Caudate nucleus (tissue), 63 donors: ENCODE measurements at places on chromosomes 13 and 19.

DNA sequence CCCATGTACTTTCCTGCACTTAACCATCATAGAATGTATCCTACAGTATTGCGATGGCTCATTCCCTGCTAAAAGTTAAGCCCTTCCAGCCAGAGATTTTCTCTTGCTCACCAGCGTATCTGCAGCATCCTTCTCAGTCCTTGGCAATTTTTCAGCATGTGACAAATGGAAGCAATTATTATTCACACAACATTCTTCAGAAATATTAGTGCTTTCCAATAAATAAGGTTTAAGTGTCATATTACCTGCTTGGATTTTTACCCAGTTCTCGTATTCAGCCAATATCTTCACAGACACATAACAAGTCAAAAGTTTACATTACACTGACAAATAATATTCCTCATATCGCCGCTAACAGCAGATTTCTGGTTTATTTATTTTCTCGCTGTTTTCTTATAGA, 82.3 kb downstream of the POU4F1 start:
- no peak for DNase-seq

GRCh38 chr19:35714601-35715354, 3.0 kb upstream of the KMT2B start:
- no peak for DNase-seq

DNA sequence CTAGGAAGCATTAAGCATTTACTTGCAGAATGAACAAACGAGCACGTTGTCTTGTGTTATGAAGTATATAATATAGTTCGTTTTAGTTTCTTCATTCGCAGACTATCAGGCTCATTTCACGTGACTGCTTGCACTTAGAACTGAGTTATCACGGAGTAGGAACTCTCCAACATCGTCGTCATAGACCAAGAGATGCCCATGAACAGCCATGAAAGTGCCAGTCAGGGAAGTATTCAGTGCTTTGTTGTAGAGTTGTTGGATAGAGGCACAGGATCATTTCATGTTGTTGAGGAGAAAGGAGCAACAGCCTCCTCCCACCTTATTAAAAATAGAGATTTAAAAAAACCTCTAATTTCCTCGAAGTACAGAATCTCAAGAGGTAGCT, 977 bp upstream of the IL17D start:
- DNase-seq, result no peak

DNA sequence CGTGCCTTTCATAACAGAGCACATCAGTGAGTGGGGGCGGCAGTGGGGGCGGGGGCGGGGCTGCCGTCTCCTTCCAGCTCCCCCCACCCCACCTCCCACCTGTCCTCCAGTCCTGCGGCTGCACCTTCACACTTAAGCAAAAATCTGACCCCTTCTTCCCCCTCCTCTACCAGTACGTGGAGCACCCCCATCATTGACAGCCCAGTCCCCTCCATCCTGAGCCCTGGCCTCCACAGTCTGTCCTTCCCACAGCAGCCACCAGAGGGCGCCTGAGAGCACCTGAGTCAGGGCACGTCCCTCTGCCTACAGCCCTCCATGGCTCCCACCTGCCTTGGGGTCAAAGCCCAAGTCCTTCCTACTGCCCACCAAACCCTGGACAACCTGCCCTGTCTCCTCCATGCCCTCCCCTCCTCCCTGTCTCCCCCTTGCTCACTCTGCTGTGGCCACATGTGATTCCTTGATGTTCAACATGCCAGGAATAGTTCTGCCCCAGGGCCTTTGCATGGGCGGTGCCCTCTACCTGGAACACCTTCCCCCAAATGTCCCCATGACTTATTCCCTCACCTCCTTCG, 4.0 kb downstream of the EBI3 start:
- DNase-seq, result peak; percentile 9

DNA sequence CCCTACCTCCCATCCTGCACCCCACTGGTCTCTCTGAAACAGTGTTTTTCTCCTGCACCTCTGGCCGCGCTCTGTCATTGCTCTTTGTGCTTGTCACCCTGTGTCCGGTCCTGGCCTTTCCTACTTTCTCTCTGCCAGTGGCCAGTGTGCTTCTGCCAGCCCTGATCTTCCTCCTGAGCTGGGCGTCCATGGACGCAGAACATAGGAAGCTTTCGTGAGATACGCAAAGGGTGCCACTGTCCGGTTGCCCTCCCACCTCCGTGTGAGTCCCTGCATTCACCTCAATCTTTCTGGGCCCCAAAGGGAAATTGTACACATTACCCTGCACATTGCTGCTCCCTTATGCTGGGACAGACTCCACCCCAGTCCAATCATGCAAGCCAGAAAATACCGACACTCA, 105.7 kb upstream of the SOX1 start:
- DNase-seq, result no peak

DNA sequence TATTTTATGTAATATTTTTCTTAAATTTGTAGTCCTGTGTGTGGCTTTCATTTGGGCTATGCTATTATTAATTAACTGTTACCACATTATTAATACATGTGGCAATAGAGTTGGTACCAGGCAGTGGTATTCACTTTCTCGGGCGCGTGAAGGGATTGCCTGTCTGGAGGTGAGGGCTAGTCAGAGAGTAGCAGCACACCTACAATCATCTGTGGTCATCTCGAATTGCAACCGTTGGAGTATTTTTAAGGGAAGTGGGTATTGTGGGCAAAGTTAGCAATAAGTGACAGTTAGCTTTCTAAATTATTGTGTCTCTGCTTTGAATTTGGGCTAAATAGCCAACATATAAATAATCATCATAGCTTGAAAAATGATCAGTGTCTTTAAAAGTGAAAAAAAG, 20.0 kb upstream of the GPR18 start:
- DNase-seq, result no peak

DNA sequence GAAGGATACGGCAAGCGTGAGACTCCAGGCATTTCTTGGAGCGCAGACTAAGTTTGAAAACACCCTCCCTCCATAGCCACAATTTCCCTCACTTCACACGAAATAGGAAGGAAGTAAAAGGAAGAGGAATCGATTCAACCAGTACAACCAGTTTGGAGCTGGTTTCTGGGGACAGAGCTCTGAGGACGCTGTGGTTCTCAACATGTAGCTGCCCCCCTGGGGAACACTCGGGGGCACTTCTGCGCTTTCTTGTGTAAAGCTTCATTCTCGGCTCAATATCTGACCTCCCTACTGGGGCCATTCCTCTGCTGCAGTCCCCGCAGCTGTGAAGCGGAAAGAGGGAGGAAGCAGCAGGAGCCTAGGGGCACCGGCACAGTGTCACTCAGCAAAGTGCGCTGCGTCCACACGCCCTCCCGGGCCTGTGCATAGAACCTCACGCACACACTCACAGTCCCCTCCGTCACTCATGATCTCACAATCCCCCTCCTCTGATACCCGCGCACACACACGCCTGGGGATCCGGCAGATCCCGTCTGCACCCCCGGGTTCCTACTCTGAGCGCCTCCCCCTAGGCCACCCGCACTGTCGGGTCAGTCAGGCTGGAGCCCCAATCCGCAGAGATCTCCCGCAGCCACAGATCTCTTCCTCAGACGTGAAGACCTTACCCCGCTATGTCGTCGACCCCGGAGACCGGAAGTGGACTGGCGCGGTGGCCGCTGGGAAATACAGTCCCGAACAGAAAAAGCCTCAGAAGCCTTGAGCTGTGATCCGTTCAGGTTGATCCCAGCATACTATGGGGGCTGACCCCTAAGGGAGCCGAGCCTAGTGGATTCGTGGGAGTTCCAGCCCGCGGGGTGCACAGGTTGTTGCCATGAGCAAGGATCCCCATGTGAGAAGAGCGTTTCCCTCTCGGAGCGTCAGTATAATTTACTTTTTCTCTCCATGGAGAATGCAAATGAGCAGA, at the start of gene ZNF780A:
TSS of gene ZNF780A (minus strand) at position 703 of the 964 bp plus-strand sequence. CDS start 6,190 bp downstream, outside the sequence.
- DNase-seq, result peak; percentile 65

- DNase-seq, result no peak
Observed at GRCh38 chr13:99392470-99393135, 85.4 kb upstream of the GPR183 start.

DNA sequence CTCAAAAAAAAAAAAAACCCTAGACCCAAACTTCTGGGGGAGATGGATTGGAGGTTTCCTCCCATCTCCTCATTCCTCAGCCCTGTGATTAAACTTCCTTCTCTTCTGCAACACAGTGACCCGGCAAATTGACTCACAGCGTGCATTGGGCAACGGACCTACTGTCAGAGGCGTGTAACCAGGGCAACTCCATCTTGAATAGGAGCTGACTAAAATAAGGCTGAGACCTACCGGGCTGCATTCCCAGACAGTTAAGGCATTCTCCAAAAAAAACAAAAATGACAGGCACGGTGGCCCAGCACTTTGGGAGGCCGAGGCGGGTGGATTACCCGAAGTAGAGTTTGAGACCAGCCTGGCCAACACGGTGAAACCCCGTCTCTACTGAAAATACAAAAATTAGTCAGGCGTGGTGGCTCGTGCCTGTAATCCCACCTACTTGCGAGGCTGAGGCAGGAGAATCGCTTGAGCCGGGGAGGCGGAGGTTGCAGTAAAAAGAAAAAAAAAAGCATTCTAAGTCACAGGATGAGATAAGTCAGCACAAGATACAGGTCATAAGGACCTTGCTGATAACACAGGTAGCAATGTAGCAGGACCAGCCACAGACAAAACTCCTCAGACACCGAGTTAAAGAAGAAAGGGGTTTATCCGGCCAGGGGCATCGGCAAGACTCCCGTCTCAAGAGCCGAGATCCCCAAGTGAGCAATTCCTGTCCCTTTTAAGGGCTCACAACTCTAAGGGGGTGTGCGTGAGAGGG, 5.4 kb upstream of the NLRP7 start:
- peak; percentile 7 for DNase-seq

DNA sequence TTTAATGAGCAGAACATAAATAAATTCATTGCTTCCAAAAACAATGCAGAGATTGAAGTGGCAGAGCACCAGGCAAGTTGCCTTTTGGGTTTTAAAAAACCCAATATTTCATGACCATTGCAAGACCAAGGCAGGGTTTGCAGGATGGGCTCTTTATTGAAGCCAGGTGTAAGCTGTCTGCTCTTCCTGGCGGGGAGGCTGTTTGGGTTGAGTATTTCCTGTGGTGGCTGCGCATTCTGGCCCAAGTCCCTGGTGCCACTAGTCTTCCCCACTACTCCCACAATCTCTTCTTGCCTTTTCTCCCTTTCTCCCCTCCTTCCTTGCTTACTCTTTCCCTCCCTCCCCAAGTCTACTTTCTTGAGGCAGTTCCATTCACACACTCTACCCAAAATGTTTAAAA, 116.4 kb downstream of the AKAP11 start:
- DNase-seq, result no peak

DNA sequence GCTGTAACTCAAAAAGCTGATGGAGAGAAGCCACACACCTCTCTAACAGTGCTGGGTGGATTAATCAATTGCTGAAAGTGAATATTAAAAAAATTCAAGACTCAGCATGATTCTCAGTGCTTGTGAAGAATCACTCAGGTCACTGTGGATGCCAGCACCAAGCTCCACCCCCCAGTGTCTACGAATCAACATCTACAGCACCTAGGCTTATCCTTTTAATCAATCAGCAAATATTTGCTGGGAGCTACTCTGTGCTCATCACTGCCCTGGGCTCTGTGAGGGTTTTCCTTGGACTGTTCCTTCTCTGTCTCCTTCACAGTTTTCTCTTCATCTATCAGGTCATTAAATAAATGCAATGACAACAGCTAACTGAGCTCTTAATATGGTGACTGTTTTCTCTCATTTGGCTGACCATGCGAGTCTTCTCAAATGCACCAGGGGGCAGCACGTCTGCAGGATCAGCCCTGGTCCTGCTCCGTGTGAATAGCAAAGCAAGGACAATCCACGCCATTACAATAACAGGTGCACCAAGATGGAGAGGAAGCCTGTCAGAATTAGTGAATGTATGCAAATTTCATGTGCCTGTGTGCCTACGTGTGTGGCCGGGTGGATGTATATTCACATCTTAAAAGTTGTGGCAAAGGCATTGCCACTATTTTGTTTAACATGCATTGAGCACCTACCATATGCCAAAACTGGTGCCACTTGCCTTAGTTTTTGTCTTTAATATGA, 14.6 kb upstream of the C13orf42 start:
- peak; percentile 2 for DNase-seq

DNA sequence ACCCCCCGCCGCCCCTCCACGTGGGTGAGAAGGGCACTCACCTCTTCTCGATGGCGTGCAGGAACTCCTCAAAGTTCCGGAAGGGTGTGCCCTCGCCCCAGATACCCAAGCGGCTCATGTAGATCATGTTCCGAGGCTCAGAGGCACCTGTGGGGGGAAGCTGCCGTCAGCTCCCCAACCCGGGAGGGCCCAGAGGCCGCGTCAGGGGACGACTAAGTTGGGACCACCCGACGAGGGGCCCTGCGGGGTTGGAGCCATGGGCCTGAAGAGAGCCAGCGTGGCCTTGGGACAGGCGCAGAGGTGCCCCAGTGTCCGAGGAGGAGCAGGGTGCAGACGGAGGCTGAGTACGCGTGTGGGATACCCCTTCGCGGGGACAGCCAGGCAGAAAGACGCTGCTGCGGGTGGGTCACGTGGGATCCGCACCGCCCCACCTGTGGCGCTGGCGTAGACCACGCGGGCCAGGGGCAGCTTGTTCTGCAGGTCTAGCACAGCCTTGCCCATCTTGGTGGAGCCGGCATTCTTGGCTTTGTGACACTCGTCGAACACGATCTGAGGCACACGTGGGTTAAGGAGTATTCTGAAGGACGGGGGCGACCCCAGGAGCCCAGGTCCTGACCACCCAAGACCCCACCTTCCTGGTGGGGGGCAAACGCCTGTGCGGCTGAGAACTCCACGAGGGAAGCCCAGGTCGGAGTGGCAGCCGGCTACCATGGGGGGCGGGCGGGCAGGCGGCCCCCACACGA, 15.9 kb downstream of the GPX4 start:
- no peak for DNase-seq

DNA sequence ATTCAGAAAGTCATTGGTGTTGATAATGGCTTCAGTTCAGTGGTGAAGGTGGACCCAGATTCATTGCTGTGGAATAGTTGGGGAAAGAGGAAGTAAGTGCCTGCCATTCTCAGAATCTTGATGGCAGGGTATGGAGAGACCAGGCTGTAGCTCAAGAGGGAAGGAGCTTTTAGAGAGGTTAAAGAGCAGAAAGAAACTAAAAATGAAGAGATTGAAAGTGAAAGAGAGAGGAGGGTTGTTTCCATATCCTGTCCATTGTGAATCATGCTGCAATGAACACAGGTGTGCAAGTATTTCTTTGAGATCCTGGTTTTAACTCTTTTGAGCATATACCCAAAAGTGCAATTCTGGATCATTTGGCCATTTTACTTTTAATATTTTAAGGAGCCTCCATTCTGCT, 12.5 kb downstream of the GJB6 start:
- DNase-seq, result no peak

GRCh38 chr19:58352760-58353671, at the start of gene A1BG:
Gene A1BG, minus strand, starts transcription at chr19:58353492. Its CDS starts 55 bp downstream, at chr19:58353437.
- no peak for DNase-seq

GRCh38 chr19:34364830-34365462, at the start of gene GPI:
Gene GPI, plus strand, starts transcription at chr19:34365196. Its CDS starts 71 bp downstream, at chr19:34365267.
- DNase-seq, result peak; percentile 29

GRCh38 chr13:70237131-70237530, 128.9 kb upstream of the KLHL1 start:
- no peak for DNase-seq

DNA sequence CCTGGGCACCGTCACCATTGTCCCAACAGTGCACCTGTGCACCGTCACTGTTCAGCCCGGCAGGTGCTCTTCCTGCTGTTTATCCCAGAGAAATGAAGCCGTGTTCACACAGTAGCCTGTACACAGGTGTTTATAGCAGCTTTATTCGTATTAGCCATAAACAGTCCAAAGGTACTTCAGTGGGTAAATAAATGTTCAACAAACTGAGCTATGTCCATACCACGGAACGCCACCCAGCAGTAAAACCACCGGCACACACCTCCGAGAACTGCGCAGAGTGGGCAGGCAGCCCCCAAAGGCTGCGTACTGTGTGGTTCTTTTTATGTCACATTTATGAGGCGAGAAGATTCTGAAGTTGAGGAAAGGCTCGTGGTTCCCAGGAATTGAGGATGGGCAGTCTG, 44.9 kb upstream of the DCUN1D2 start:
- DNase-seq, result no peak

- DNase-seq, result no peak
Observed at GRCh38 chr13:60398379-60398891, 1.4 kb downstream of the TDRD3 start.
